NCI-H146 (cell line): ENCODE measurements at places on chromosomes 16 and 17.

DNA sequence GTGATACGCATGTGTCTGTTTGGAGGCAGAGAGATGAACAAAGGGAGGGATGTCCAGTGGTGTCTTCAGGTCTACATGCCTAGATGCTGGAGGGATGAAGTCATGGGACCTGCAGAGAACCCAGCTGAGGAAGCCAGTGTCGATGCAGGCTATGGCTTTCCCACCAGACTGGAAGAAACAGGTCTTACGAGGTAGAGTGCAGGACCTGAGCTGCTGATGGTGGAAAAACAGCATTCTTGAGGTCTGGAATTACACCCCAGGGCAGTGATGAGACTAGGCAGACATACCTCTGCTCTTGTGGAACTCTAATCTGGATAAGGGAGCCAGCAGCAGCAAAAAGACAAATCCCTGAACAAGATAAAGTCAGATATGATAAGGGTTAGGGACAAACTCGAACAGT lies 37.4 kb downstream of the ARSG start:
- DNase-seq = no peak

GRCh38 chr17:55295411-55296170 lies 30.8 kb downstream of the HLF start:
- DNase-seq = peak; percentile 4

- DNase-seq = no peak
These were observed 1.1 kb downstream of the ANKFY1 start for GRCh38 chr17:4262703-4263102.

GRCh38 chr16:84806256-84806889 lies 13.4 kb upstream of the CRISPLD2 start:
- no peak for DNase-seq

DNA sequence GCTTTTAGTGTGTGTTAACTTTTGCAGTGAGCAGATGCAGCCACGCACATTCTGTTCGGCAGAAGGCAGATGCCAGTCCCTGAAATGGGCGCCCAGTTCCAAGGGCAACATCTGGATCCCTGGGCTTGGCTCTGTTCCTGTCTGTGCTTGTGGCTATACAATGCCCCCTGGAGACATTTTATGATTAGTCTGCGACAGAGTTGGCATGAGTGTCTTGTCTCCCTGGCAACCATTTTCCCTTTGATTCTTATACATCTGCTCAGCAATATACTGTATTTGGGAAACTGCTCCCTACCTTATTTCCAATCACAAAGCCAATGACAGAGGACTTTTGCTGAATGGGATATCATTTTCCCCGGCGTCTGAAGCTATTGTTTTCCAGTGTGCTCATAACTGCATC lies 1629.5 kb upstream of the GOT2 start:
- no peak for DNase-seq

DNA sequence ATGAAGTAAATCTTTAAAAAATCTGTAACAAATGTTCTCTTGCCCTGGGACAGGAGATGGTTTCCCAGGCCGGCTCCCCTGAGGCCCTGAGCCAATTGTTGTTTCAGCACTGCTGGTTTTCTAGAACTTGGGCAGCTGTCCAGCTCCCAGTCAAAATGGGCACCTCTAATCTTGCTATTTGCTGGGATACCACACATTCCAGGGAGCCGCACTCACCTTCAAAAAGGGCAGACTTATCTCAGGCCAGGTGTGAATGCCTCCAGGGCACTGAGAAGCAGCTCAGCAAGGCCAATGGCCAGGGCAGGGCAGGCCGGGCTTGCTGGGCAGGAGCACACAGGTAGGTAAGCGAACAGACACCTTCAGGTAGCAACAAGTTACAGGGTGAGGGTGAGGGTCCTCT lies 24.4 kb downstream of the TRIM16 start:
- DNase-seq = no peak

DNA sequence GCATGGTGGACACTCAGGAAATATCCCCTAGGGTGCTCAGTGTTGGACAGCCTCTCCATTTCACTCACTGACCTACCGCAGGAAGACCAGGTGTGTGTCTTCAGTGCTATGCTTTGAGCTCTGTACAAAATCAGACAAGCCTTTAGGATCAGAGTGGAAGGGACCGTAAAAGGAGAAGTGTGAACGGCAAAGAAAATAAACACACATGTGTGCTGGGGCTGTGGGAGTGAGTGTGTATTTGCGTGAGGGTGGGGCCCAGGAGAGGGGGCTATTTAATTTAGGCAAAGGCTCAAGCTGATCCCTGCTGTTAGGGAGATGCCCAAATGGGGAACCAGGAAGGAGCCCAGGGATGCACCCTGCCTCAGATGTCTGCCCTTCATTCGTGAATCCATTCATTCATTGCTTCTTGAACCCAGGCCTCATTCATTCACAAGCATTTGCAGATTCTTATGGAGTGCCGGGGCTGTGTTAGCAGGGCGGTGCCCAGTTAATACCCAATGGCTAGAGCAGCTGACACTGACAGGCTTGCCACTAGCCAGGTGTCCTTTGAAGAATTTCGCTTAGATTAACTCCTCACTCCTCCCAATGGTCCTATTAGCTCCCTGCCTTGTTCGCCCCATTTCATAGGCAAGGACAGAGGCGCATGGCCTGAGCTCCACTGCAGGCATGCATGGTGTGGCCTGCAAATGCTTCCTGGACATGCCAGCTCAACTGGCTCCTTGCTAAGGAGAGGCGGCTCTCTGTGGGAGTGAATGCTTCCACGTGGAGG lies 296.7 kb upstream of the FOXF1 start:
- no peak for DNase-seq

DNA sequence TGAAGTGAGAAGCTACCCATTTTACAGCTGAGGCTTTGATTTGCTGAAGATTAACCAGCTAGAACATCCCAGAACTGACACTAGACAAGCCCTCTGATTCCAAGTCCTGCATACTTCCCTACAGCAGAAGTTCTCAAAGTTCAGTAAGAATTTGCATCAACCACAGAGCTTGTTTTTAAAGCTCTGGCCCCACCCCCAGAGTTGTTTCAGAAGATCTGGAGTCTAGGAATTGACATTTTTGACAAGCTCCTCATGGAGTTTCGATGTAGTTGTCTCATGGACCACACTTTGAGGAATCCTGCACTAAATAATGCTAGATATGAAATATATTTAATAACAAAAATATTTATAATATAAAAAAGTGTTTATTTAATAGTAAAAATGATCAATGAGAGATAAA lies 120.3 kb upstream of the ADAMTS18 start:
- DNase-seq = no peak
